ENCODE measurements at places on chromosomes 6 and 20. TPM values are rescaled to one million over a fixed set of nuclear protein-coding genes. Genes with fewer than 3 reads are reported as not detected.

Gene HNF4A
- not detected for total RNA-seq

Gene CDKAL1
- total RNA-seq, result 23.5 TPM

Gene PACSIN1
- total RNA-seq, result not detected

Gene YWHAB
- 153 TPM for total RNA-seq

Gene ETV7
- total RNA-seq, result not detected

All from placental epithelial cell (primary cell).